ENCODE measurements at places on chromosomes 1 and 21.

DNA sequence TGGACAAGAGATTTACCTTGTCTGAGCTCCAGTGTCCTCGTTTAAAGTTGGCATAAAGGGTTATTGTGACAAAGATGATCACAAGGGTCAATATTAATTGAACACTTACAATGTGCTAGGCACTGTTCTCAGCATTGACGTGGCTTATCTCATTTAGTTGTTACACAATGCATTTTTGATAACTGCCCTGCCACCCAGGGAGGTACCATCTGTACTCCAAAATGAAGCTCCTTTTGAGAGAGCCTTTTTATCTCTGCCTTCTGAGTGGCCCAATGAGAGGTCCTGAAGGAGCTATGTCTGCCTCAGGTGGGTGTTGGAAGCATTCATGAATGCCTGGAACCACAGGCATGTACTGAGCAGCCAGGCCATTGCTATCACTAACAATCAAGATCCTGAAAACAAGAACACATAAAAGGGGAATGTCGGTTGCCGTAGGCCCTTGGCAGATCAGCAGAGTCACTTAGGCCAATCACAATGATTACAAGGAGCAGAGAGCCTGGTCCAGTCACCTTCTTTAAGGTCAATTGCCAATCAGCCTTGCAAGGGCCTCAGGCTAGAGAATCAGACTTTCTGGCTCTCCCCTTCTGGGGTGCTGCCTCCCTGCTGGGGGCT is 78.5 kb downstream of the NMNAT2 start:
- DNase-seq, result no peak

- no peak for DNase-seq
Observed at GRCh38 chr1:18606443-18607288, 24.0 kb upstream of the PAX7 start.

GRCh38 chr1:178010674-178011464 is 41.0 kb upstream of the SEC16B start:
- no peak for DNase-seq

DNA sequence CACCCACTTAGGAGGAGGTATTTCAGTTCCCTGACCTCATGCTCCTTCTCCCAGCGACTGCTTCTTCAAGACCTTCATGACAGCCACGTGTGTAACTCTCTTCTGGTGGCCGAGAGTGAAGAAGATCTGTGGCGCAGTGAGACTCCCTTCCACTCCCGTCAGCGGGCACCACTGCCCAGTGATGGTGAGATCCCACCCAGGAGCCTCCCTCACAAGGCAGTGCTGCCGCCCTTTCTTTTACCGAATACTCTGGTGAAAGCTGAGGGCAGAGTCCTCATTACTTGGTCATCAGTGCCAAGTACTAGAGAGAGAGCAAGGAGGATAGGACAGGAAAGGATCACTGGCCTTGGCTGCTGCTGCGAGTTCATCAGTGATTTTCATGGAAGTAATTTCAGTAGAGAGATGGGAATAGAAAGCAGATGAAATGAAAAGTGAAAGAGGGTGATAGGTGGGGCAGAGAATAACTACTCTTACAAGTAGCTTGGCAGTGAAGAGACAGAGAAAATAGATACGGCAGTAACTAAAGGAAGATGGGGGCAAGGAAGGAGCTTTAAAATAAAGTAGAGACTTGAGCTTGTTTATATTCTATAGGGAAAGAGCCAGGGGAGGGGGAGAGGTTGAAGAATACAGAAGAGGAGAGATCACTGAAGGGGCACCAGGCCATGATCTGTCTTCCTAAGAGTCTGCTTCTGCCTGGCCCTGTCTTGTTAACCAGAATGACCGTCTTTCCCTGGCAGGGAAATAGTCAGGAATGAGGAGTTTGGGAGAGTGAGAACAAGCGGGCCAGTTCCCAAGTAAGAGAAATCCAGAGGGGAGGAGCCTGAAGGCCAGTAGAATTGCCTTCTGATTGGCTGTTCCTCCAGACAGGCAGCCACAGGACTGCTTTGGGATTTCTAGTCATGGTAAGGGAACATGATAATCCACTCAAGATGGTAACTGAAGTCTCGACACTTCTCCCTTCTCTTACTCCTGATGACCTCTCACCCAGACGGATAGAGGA is 18.3 kb downstream of the HYI start:
- DNase-seq, result no peak

All from activated CD8-positive, alpha-beta memory T cell treated with anti-CD3 and anti-CD28 coated beads for 1 hour (primary cell).